ENCODE measurements at places on chromosomes 6 and 20.

- no peak for DNase-seq
Observed at GRCh38 chr20:54474046-54474445, 1.3 kb upstream of the DOK5 start.

GRCh38 chr6:139330306-139330705, 38.5 kb upstream of the TXLNB start:
- no peak for DNase-seq

DNA sequence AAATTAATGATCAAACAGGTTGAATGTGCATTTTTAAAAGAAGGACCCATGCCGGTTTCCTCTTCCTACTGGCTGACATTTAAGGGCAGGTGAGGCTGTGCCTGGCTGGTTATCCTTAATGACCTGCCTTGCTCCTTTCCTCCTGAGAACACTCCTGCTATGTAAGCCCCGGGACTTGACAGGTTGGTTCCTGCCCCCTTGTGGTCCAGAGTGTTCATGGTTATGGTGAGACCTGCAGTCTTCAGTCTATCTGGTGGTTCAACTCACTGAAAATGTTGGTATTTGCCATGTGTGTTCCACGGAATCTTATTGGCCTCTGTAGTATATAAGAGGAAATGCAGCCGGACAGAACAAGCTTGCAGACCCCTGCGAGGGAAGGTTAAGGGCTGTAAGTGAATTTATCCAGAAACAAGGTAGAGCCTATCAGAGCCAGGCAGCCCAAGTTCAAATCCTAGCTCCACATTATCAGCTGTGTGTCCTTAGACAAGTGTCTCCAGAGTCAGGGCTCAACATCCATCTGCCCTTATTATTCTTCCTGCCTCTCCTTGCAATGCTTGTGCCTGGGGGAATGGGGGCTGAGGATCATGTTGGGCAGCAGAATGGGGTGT, 5.2 kb upstream of the BPIFA3 start:
- DNase-seq, result no peak

GRCh38 chr20:59756241-59756640, 151.9 kb downstream of the PHACTR3 start:
- no peak for DNase-seq

GRCh38 chr6:102799051-102799450, 1405.5 kb downstream of the GRIK2 start:
- DNase-seq, result no peak

- no peak for DNase-seq
Observed at GRCh38 chr20:54028276-54029011, 42.0 kb downstream of the BCAS1 start.
